ENCODE measurements at places on chromosomes 7 and 10.

GRCh38 chr7:98285157-98286092, 3.9 kb downstream of the BRI3 start:
- DNase-seq, result no peak

DNA sequence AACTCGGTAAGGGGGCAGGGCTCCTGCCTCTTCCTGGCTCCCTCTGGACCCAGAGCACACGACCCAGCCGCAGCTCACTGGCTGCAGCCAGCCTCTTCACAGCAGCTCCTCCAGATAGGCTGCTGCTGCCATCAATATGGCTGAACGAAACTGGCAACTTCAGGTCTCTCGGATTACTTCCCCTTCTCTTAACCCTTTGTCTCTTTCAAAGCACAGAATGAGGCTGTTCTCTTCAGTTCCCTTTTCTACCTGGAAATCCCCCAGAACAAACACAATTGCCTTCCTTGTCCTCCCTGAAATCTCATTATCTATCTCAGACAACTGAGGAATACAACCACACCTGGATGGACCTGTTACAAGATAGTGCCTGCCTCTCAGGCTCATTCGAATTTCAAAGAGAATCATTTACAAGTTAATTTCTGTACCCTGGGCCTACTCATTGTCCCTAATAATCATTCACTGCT, 193.4 kb upstream of the MBL2 start:
- DNase-seq, result no peak

- DNase-seq, result no peak
Observed at GRCh38 chr10:125225051-125225450, 64.7 kb upstream of the CTBP2 start.

DNA sequence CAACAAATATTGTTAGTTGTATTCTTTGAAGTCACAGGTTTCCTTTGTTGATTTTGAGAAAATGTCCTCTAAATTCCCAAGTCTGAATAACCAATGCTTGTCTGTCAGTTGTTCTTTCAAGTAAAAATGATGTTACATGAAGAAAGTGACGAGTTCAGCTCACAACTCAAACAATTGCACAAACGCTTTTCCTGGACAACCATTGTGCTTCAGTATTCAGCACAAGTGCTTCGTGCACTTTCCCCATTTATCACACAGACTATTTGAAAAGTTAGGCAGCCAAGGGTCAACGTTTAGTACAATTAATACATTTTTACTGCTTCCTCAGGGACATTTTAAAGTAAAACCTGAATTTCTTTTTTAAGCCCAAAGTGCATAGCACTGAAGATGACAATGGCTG, 44.5 kb downstream of the CDK1 start:
- DNase-seq, result no peak

- DNase-seq, result no peak
Observed at GRCh38 chr7:158740013-158740656, 35.5 kb upstream of the NCAPG2 start.

DNA sequence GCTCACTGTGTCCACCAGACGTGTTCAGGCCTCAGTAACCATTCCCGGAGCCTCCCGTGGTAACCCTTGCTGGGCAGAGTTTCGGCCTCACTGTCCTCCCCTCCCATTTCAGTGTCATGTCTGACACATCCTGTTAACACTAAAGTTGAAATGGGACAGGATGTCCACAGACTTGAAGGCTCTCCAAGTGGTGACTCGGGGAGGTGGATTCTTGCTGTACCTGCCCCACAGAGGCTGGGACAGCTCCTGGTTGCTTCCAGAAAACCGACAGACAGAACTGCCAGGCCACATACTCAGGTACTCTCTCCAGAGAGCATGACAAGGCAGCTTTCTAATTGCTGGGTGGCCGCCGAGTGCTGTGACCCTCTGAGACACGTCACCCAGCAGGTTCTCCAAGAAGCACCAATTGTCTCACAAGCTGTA, 17.9 kb upstream of the CYTH3 start:
- DNase-seq, result no peak

GRCh38 chr10:31761156-31761555, 167.5 kb downstream of the ARHGAP12 start:
- no peak for DNase-seq

GRCh38 chr7:20470726-20471125, 140.0 kb downstream of the ITGB8 start:
- DNase-seq, result no peak

- DNase-seq, result no peak
Observed at GRCh38 chr10:71868192-71868697, 17.2 kb upstream of the PSAP start.

DNA sequence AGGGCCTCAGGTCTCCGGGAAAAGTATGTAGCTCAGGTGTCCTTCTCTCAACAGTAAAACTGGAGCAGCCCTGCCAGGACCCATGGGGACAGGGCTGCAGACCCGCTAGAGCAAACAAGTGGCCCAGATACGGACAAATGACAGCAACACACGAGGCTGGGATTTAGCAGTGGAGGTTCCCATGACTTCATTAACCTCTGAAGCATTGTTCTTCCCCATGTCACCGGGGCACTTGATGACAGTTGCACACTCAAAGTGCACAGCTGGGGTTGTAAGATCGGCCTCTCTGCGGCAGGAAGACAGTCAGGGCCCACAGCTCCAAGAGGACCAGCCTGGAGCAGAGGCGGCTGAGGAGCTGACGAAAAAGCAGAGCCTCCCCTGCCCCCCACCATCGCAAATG, 12.5 kb upstream of the PODXL start:
- no peak for DNase-seq
